ENCODE measurements at places on chromosomes 1 and 21.

DNA sequence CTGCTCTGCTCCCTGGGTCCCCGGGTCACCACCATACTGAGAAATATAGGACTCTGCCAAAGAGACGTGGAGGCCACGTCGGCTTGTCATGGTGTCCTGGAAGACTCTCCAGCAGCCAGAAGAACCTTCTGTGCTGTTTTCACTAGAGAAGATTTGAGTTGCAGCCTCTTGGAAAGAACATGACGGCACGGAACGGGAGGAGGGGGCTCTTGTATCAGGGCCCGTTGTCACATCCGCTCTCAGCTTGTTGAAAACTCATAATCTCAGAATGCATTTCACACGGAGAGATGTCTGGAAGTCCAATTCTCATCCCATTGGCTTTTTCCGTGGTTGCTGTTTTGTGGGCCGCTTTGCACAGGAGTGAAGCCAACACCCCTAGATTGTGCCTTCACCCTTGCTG is 39.4 kb upstream of the FAM3B start:
- no peak for DNase-seq

- DNase-seq = no peak
These were observed 115.7 kb downstream of the LIPI start for GRCh38 chr21:14095056-14095455.

- peak; percentile 37 for DNase-seq
These were observed 13.8 kb downstream of the PARK7 start for GRCh38 chr1:7975212-7975865.

DNA sequence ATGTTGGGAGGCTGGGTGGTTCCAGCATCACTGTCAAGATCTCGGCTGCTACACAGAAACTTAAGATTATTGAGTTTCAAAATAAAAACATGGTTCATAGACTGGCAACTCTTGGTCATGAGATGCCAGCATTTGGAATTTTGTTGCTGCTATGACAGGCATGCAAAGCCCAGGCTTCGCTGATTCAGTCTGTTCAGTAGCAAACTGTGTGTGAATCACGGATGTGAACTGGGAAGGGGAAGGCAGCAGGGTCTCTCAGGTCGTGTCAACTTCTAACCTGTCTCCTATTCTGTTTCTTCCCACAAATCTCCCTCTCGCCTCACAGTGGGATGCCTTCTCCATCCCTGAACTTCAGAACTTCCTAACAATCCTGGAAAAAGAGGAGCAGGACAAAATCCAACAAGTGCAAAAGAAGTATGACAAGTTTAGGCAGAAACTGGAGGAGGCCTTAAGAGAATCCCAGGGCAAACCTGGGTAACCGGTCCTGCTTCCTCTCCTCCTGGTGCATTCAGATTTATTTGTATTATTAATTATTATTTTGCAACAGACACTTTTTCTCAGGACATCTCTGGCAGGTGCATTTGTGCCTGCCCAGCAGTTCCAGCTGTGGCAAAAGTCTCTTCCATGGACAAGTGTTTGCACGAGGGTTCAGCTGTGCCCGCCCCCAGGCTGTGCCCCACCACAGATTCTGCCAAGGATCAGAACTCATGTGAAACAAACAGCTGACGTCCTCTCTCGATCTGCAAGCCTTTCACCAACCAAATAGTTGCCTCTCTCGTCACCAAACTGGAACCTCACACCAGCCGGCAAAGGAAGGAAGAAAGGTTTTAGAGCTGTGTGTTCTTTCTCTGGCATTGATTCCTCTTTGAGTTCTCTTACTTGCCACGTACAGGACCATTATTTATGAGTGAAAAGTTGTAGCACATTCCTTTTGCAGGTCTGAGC is 25.5 kb downstream of the EIF2D start:
- no peak for DNase-seq

DNA sequence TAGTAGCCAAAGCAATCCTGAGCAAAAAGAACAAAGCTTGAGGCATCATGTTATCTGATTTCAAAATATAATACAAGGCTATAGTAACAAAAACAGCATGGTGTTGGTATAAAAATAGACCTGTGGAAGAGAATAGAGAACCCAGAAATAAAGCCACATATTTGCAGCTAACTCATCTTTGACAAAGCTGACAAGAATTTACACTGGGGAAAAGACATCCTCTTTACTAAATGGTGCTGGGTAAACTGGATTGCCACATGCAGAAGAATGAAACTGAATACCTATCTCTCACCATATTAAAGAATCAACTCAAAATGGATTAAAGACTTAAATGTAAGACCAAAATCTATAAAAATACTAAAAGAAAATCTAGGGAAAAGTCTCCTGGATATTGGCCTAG is 59.5 kb upstream of the CD55 start:
- no peak for DNase-seq

All from brain pericyte (primary cell).